ENCODE measurements at places on chromosomes 12 and 14.
A peak's percentile ranks its signal among the peaks of the same experiment; 100 is the strongest.

DNA sequence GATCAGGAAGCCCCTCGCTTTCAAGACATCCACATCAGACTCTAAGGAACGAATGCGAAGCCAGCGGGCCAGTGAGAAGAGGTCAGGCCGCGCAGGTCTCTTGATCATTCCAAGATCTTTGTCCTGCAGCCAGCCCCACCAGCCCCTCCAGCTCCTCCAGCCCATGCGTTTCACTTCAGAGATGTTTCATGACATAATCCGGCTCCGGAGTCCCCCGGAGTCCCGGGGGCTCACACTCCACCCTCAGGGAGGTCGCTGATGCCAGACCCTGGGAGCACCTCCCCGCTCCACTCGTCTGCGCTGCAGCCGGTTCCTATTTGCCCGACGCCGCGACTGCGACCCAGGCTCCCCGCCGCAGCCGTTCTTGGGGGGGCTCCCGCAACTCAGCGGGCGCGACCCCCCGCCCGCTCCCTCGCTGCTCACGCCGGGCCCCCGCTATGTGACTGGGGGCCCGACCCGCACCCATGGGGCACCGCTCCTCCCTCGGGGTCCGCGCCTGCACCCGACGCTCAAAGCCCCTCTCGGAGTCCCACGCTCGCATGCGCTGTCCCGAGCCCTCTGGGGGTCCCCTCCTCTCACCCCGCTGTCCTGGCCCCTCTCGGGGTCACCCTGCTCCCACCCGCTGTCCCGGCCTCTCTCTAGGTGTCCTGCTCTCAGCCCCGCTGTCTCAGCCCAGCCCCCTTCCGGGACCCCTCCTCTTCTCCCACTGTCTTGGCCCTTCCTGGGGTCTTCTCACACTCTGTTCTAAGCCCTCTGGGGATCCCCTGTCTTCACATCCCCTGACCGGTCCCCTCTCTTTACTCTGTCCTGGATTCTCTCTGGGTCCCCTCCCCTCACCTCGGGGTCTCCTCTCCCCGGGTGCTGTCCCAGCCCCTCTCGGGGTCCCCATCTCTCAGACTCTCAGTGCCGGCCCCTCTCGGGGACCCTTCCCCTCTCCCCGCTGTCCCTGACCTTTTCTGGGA lies 1.1 kb downstream of the TAOK3 start:
- DNase-seq, result peak; percentile 33

DNA sequence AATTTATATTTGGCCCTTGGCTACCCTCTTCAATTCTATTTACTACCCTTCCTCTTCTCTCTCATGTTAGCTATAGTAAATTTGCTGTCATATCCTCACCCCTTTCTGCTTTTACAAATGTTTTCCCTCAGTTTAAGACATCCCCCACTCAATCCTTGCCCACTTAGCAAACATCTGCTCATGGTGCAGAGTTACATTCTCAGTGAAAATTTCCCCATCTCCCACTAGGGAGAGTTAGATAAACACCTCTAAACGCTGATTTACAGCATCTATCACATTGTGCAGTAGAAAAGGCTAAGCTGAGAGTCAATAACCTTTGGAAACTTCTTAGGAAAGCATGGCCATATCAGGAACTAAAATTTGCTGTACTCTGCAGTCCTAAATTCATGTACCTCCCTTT lies 69.0 kb downstream of the DENND5B start:
- DNase-seq, result no peak

GRCh38 chr12:65941388-65941787 lies 117.1 kb downstream of the HMGA2 start:
- no peak for DNase-seq

DNA sequence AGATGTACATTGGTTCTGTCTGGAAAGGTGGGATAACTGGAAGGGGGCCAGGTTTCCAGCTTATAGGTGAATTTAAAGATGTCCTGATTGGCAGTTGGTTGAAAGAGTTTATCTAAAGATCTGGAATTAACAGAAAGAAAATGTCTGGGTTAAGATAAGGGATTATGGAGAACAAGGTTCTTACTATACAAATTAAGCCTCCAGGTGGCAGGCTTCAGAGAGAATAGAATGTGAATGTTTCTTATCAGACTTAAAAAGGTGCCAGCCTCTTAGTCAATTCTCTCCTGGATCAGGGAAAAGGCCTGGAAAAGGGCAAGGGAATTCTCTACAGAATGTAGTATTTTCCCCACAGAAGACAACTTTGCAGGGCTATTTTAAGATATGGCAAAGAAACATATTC lies 53.1 kb downstream of the CNTN1 start:
- DNase-seq, result no peak

DNA sequence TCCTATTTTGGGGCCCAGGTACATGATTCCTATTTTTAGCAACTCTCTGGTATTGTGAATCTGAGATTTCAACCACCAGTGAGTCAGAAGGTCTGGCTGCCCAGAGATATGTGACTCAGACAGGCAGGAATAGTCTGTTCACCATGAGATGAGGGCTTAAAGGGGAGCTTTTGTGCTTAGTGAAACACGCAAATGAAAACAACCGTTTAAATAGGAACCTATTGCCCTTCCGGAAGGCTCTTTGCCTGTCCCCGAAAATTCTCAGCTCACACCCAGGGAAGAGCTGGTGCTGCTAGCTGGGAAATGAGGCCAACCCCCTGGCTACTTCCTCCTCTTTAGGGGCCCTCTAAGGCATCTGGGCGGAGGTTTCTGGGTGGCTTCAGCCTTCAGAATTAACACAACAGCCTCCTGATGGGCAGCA lies 283.6 kb downstream of the CACNA1C start:
- DNase-seq, result no peak

DNA sequence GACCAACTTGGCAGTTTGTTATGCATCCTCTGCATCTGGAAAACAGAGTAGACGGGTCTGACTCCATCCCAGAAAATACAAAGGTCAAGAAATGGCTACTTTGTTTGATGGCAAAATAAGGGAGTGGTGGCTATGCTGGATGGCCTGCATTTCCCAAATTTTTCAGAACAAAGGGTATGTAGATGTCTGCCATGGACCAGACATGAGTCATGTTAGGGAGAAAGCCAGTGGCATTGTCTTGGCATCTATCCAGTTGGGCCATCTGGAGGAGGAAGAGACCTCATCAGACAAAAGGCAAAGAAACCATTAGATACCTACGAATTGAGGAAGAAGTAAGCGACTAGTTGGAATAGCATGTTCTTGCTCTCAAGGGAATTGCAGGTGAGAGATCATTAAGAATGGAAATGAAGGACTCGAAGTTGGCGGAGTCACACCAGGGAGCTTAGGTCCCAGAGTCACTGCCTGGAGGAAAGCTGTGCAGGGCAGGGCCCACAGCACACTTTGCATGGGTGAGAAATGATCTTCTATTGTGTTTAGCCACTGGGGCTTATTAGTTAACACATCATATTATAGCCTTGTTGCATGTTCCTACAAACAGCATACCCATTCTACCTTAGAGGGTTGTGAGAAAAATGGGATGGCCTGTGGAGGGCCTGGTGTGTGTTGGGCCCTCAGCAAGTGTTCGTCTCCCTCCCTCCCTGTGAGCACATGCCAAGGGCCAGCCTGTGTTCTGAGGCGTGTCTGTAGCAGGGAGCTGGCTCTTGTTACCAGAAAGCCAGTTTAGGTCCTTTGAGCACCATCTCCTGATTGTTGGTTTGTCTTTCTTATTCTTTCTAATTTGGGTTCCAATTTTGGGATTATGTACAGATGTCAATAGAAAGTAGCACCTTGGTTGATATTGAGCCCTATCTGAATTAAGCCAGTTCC lies 119.4 kb downstream of the KTN1 start:
- DNase-seq, result peak; percentile 44

DNA sequence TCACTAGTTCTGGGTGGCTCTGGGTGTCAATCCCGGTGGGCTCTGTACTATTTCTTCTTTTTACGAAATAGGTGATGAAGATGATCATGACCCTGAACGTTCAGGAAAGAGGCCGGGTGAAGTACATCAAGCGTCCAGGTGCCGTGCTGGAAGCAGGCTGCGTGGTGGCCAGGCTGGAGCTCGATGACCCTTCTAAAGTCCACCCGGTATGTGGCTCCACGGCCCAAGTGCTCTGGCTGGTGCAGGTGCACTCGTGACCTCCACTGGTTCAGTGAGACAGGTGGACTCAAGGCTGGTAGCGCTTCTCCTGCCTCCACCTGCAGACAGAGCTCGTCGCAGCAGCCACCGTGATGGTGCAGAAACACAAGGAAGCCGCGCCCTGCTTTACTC lies 85.1 kb downstream of the ACACB start:
- no peak for DNase-seq

DNA sequence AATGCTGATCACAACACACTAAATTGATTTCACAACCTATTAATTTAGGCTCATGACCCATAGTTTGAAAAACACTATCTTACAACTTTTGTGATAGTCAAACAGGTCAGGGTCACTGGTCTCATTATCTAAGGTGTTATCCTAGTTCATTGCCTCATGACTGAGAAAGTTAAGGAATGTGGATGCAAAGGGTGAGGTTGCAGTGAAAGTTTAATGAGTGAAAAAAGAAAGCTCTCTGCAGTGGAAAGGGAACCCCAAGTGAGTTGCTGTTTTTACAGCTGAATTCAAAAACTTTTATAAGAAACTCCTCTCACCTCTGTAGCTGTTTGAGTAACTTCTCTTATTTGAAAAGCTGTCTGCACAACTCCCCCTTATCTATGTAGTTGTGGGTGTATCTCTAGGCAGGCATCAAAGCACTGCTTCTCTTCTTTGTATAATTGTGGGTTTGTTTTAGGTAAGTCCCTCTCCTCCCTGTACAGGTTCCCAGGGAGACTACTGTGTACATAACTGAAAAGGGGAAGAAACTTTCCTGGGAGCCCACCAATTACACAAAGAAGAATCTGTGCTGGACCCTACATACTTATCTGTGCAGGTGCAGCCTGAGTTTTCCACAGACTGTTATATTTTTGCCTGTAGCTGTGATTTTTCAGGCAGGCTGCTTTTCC lies 18.9 kb downstream of the DNAL1 start:
- no peak for DNase-seq

GRCh38 chr12:31331242-31331641 lies 5.3 kb upstream of the SINHCAF start:
- no peak for DNase-seq

GRCh38 chr12:83156815-83157214 lies 470.1 kb downstream of the TMTC2 start:
- no peak for DNase-seq

DNA sequence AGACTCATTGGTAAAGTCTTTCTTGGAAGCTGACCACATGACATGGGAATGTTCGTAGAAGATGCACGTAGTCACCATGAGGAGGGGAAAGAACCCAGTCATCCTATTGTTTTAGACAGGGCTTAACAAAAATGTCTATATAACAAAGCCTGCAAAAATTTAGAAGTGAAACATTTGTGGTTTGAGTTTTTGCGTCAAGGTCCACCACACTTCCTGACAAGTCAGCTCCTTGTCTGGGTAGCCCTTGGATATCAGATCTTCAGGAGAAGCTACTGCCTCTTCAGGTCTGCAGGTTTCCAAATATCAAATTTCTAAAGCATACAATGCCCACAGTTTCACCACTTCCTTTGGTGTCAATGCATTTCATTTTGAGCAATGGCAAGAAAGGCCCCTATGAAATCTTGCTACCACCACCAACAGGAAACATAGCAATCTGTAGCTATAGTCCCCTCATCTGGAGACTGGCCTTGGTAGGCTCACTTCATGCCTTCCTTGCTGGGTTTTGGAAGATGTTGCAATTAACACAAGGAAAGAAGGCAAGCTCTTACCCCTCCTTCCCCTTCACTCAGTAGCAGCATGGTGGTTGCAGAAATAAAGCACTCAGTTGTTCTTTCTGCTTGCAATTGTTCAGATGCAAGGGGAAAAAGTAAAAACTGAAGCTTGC lies 235.2 kb downstream of the PCNX1 start:
- no peak for DNase-seq

- DNase-seq, result no peak
Measured at GRCh38 chr12:21334771-21335325, at the start of gene SLCO1A2. TSS of gene SLCO1A2 (minus strand) at chr12:21334917. CDS start at chr12:21334647, 270 bp downstream.

DNA sequence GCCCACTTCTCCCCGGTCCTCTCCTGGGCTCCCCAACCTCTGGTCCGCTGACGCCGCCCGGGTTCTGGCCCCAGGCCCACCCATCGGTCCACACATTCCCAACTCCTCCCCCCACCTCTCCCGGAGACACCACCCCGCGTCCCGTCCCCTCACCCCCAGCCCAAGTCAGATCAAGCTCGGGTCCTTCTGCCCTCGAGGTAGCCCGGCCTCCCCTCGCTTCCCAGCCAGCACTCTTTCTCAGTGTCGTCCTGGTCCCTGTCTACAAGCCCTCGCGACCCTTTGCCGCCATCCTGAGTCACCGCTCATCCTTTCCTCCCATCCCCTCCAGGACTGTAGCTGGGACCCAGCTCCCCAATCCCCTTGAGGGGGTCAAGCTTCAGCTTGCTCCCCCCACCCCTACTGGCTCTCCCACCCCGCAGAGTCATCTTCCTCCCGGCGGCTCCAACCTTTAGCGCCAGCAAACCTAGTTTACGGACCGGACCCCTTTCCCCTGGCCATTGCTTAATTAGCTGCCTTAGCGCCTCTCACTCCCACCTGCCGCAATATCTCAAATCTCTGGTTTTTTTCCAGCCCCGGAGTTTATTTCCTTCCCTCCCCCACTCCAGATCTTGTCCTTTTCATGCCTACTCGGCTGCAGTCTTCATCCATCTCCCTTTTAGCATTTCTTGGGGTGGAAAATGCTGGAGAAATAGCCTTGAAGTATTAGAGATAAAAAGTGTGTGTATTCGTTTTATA lies 1.1 kb downstream of the PPP4R4 start:
- no peak for DNase-seq

DNA sequence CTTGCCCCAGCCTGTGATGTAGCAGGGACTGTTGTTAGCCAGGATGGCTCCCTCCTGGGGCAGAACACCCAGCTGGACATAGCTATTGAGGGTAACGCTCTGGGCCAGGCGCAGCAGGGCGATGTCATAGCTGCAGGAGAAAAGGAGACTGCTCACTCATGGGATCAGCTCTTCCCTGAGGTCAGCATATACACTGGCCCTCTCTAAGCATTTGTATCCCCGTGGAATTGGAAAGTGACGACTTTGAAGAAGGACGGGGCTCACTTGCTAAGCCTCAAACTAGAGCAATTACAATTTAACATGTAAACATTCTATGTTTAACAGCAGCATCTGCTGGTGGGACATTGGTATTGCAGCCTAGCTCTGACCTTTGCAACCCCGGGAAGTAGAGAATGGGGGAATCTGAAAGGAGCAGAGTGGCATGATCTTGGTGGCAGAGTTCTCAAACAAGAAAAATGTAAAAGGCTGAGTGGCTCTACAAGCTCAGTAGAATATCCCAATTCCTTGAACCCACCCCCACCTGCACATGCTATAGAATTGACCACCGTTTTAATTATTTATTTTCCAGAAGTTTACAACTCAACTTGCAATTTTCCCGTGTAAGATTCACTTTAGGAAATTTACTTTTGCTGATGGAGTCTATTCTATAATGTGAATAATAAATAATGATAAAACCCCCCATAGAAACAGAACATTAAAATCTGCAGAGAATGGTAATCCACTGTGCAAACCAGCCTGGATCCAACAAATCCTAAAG lies 5.0 kb downstream of the CELA1 start:
- peak; percentile 73 for DNase-seq

GRCh38 chr14:59707778-59708561 lies 131.4 kb upstream of the CCDC175 start:
- DNase-seq, result no peak

GRCh38 chr14:91419451-91419850 lies 1.8 kb upstream of the CCDC88C start:
- no peak for DNase-seq

All from Caco-2 (cell line).